ENCODE measurements at places on chromosomes 5 and 9.

- DNase-seq, result no peak
These were observed 214.9 kb upstream of the WWC1 start for GRCh38 chr5:168076561-168076991.

DNA sequence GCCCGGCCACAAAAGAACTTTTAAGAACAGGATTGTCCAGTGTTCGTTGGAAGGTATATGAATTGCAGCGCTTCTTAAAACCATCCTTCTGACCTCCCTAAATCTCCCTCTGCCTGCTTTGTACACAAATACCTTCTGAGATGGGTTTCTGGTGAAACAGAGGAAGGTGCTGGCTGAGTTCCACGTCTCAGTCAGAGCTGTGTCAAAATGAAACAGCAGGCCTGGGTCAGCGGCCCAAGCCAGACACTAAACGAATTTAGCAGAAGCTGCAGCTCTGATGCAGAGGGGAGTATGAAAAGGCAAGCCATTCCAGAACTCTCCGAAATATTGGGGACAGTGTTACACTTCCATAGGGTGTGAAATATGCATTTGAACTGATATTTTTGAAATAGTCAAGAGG lies 37.8 kb upstream of the CRB2 start:
- no peak for DNase-seq

DNA sequence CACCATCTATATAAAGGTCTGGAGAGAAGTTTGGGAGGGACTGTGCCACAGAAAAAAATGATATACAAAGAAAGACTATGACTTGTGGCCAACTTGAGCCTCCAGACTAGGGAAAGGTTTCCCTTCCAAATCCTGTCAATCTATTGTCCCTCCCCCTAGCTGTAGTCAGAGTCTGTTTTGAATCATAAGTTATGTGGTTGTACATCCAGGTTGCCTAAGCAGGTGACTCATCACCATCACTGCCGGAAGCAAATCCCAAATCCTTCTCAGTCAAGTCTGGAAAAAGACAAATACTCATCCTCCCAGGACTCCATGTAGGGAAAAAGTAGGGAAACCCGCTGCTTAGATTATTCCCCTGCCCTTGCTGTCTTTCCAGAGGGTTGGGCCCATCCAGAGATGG lies 235.7 kb downstream of the CDK5RAP2 start:
- DNase-seq, result no peak

- DNase-seq, result no peak
These were observed 7.4 kb upstream of the FBXL7 start for GRCh38 chr5:15492545-15492944.

DNA sequence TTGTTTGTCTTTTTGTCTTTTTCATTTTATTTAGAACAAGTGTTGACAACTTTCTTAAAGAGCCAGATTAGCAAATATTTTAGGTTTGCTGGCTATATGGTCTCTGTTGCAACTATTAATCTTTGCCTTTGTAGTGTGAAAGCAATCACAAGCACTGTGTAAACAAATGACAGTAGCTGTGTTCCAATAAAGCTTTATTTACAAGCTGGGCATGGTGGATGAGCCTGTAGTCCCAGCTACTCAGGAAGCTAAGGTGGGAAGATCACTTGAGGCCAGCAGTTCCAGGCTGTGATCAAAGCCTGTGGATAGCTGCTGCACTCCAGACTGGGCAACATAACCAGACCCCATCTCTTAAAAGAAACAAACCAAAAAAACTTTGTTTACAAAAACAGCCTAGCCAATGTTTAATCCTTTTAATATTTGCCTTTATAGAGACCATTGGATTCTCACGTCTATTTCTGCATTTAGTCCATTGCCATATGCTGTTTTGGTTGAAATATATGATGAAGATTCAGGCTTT lies 2.5 kb downstream of the C5orf22 start:
- DNase-seq, result no peak

GRCh38 chr9:77949751-77950436 lies 81.7 kb downstream of the GNAQ start:
- DNase-seq, result no peak

DNA sequence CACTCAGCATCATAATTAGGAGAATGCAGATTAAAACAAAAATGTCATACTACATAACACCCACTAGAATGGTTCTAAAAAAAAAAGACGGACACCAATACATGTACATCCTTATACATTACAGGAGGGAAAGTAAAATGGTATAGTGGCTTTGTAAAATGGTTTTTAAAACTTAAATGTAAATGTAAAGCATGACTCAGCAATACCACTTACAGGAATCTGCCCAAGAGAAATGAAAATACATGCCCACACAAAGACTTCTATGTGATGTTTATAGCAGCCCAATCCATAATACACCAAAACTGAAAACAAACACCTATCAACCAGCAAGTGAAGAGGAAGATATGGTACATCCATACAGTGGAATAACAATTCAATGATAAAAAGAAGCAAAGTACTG lies 939.1 kb upstream of the ACO1 start:
- DNase-seq, result no peak

GRCh38 chr9:22165144-22165543 lies 156.0 kb upstream of the CDKN2B start:
- no peak for DNase-seq

DNA sequence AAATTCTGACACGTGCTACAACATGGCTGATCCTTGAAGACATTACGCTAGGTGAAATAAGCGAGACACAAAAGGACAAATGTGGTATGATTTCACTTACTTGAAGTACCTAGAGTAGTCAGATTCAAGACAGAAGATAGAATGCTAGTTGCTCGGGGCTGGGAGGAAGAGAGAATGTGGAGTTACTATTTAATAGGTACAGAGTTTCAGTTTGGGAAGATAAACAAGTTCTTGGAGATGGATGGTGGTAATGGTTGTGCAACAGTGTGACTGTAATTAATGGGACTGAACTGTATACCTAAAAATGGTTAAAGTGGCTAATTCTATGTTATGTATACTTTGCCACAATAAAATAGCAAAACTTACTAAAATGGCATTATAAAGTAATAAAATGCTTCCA lies 34.4 kb downstream of the PAM start:
- DNase-seq, result no peak

GRCh38 chr9:133553973-133554713 lies 19.6 kb downstream of the ADAMTSL2 start:
- DNase-seq, result no peak

GRCh38 chr5:29077451-29077850 lies 2039.1 kb upstream of the CDH9 start:
- no peak for DNase-seq

DNA sequence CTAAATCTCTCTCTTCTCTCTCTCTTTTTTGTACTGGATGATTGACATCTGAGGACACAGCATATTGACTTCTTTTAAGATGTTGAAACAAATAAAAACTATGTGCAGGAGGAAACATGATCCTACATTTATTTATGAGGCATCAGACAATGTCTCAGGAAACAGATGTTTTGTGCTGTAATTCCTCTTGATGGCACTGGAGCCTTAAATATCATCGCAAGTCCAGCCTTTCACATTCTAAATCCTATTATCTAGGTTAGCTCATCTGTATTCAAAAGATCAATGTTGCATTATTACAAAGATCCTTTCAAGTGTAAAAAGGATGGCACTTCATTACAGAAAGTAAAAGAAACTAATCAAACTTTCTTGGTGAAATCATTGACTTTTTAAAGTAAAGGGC lies 63.9 kb downstream of the MAT2B start:
- DNase-seq, result no peak

DNA sequence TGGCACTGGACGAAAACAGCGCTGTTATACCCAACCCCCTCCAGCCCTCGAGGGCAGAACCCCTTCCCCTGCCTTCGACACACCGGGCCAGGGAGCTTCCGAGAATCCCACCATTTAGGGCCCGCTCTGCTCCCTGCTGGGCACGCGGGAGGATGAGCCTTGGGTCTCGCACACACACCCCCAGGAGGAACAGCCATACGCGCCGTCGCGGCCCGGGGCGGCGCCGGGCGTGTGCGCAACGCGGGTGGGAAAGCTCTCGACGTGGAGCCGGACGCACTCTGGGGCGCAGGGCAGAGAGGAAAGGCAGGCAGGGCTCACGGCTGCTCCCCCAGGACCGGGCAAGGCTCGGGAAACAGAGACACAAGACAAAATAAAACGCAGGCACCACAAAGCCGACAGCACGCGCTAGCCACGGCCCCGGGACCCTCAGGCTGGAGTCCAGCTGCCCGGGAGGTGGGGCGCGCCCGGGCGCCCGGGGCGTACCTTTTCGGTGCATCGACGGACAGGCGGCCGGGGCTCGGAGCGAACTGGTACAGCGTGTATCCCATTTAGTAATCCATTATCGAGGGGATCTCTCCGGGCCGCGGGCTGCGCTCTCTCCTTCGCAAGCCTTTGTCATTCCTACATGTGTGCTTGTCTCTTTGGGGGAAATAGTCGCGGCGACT lies 789 bp downstream of the SEMA6A start:
- no peak for DNase-seq

DNA sequence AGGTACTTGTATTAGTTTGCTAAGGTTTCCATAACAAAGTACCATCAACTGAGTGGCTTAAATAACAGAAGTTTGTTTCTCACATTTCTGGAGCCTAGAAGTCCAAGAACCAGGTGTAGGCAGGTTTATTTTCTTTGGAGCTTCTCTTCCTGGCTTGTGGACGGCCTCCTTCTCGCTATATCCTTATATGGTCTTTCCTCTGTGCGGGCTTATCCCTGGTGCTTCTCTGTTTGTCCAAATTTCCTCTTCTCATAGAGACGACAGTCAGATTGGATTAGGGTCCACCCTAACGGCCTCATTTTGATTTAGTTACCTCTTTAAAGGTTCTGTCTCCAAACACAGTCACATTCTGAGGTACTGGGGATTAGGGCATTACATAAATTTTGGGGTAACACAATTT lies 88.3 kb downstream of the RMI1 start:
- no peak for DNase-seq

DNA sequence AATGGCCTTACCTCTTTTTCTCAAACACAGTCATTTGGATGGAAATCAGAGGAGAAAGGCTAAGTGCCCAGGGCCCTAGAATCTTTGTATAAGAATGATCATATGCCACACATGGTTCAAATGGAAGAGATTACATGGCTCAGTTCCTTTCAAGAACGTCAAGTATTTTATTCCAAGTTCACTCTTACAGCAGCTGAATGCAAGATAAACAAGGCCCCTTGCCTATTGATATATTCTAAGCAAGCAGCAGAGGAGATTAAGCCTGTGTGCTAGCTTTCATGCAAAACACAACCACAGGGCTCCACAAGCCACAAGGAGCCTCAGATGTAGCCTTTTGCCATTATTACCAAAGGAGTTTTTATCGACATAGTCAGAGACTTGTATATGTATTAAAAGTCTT lies 55.3 kb upstream of the SLCO6A1 start:
- no peak for DNase-seq

GRCh38 chr5:11027660-11028059 lies 266.6 kb upstream of the DAP start:
- no peak for DNase-seq

- no peak for DNase-seq
These were observed 34.4 kb downstream of the MACROH2A1 start for GRCh38 chr5:135364421-135365262.

DNA sequence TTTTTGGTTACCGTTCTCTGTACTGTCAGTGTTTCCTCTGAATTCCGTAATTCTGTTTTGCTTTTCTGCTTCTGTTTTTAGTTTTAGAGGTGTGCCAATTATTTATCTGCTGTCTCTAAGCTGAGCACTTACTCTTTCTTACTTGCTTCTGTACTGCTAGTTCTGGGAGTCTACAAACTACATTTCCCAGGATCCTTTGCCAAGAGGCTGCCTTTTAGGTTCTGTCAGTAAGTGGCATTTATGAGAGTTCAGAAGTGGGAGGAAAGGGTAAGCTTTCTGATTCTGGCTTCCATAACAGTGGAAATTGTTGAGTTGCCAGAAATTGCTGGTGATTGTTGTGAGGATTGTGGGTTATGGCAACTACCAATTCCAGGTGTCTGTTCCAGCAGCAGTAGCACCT lies 102.4 kb downstream of the OSTF1 start:
- no peak for DNase-seq

- no peak for DNase-seq
These were observed 94.0 kb downstream of the PHF2 start for GRCh38 chr9:93670208-93671019.

GRCh38 chr9:109143881-109144562 lies 23.0 kb downstream of the FRRS1L start:
- DNase-seq, result no peak

- DNase-seq, result no peak
These were observed 134.1 kb upstream of the TUT7 start for GRCh38 chr9:86488345-86488744.
